ENCODE measurements at places on chromosomes 1 and 21.
A peak's percentile ranks its signal among the peaks of the same experiment; 100 is the strongest.

GRCh38 chr1:243315893-243316292 lies 60.1 kb downstream of the SDCCAG8 start:
- no peak for DNase-seq

GRCh38 chr1:199173356-199173755 lies 534.5 kb downstream of the PTPRC start:
- no peak for DNase-seq

DNA sequence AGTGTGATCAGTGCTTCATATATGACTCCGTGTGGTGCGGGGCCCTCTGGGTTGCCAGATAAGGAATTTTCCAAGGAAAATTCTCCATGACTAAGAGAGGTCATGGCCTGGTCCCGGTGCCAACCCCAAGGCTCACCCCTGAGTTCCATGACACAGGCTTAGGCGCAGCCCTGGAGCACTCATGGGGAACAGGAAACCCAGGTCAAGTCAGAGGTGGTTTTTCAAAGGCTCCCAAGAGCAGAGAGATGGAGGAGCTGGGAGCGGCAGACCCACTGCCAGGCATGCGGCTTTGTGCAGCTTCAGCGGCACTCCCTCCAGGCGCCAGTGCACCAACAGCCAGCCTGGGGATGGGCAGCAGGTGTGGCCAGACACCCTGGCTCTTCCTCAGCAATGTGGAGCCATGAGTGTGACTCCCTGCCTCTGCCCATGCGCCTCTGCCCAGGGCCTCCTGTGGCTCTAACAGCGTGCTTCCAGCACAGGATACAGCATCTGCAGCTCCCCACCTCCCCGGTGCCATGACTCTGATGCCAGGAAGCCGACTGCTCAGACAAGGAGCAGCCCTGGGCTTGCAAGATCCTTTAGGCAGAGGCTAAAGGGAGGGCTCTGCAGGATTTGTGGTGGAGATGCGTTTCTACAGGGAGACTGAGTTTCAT lies 47.3 kb downstream of the GPR161 start:
- DNase-seq = no peak

DNA sequence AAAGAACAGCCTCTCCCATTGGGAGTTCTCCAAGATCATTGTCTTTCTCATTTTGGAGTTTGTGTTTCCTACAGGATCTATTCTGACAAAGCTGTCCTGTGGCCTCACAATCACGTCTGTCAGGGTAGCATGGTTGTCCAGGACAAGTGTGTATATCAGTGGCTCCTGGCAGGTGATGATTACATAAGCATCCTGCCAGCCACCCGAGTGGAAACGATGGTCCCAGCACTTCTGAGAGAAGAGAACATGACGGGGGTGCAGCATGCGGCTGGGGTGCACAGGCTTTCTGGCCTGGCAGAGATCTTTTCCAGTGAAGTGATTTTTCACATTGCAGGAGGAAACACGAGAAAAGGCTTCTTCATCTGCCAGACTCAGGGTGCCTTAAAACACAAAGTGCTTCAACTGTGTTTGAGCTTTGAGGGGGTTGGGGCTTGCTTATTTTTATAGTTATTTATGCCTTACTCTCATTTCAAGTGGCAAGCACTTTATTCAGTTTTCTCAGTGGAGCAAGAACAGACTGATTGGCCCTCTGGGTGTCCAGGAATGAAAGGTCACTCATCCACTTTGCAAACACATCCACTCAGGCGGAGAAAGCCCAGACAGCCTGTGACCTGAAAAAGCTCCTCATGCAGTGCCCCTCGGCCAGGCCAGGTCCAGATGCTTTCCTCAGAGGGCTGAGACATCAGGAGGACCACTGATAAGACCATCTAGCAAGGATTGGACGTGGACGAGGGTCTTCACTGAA lies 186.0 kb downstream of the DUSP10 start:
- DNase-seq = no peak

- DNase-seq = no peak
Observed at GRCh38 chr1:17617787-17618557, 78.5 kb downstream of the ARHGEF10L start.

GRCh38 chr1:243294723-243295121 lies 38.9 kb downstream of the SDCCAG8 start:
- DNase-seq = no peak

- no peak for DNase-seq
Observed at GRCh38 chr1:228695015-228695955, 40.0 kb upstream of the RHOU start.

DNA sequence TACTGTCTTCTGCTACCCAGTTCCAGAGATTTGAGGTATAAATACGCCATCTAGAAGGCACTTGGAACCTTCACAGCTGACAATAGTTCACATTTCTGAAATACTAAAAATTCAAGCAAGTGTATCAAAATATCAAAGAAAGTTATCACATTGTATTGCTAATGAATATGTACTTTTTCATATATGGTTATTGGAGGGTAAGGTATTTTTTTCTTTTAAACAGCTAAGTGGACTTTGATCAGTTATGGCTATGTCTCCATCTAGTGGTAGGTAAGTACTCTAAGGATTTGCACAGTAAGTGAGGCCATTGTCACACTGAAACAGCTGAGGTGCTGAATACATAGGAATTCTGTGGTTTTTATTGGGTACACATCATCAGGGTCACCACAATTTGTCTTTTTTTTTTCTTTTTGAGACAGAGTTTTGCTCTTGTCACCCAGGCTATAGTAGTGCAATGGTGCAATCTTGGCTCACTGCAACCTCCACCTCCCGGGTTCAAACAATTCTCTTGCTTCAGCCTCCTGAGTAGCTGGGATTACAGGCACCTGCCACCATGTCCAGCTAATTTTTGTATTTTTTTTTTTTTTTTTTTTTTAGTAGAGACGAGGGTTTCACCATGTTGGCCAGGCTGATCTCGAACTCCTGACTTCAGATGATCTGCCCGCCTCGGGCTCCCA lies 49.1 kb upstream of the CR2 start:
- no peak for DNase-seq

- no peak for DNase-seq
Observed at GRCh38 chr1:23718482-23718881, 24.8 kb upstream of the ELOA start.

DNA sequence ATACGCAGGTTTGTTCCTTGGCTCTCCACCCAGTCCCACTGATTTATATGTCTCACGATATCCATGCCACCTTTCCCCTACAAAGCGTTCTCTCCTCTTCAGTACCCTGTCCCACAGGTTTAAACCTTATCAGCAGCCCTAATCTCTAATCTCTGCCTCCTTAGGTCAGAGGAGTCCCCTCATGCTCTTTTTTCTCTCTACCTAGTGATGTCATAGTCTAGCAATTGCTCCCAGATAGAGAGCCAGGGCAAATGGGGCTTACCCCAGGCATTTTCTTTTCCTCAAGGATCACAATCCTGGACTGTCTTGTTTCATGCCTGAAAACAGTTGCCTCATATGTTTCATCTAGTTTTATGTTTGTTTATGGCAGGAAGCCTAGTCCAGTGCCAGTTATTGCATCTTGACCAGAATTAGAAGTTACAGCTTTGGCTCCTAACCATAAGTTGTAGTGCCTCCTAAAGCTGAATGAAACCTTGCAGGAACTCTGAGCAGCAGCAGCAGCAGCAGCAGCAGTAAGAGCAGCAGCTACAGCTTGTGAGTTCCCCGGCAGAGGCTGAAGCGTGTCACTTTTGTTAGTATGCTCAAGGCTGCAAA lies 26.7 kb upstream of the TP53BP2 start:
- DNase-seq = no peak

- no peak for DNase-seq
Observed at GRCh38 chr1:42211224-42211623, 46.7 kb upstream of the GUCA2A start.

DNA sequence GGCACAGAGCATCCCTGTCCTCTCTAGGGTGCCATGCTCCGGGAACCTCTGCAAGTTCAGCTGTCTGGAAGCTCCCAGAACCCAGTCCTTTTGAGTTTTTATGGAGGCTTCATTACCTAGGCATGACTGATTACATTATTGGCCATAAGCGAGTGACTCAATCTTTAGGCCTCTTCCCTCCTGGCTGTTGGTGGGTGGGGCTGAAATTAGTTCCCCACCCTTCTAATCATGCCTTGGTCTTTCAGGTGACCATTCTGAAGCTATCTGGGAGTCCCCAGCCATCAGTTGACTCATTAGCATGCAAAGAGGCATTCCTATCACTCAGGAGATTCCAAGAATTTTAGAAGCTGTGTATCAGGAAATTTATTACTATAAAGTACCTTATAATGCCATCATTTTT lies 46.6 kb downstream of the WLS start:
- no peak for DNase-seq

DNA sequence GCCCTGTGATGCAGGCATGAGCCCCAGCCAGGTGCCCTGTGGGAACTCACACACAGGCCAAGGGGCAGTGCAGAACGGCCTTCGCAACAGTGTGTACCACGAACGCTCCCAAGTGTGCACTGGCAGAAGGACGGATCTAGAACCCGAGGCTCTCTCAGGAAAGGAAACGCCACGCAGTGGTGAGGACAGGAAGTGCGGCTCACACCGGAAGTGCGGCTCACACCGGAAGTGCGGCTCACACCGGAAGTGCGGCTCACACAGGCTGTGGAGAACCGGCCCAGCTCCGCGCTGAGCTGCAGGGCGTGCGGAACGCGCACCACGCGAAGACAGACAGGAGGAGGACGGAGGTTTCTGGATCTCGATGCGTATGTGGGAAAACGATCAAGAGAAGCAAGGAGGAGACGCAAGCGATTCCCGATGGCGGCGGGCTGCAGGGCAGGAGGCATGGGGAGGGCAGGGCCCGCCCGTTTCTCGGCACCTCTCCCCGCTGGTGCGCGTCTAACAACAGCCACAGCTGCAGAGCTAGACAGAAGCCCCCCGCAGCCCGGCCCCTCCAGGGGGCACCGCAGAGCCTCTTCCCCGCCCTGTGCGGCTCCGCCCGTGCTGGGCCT lies 35.9 kb upstream of the TMEM52 start:
- DNase-seq = no peak

GRCh38 chr1:39178541-39179431 lies 25.7 kb upstream of the MACF1 start:
- DNase-seq = no peak

GRCh38 chr1:151993734-151994496 lies at the start of gene S100A10:
TSS of gene S100A10 (minus strand) at chr1:151993859. CDS start at chr1:151986230, 7,629 bp downstream.
- peak; percentile 72 for DNase-seq

DNA sequence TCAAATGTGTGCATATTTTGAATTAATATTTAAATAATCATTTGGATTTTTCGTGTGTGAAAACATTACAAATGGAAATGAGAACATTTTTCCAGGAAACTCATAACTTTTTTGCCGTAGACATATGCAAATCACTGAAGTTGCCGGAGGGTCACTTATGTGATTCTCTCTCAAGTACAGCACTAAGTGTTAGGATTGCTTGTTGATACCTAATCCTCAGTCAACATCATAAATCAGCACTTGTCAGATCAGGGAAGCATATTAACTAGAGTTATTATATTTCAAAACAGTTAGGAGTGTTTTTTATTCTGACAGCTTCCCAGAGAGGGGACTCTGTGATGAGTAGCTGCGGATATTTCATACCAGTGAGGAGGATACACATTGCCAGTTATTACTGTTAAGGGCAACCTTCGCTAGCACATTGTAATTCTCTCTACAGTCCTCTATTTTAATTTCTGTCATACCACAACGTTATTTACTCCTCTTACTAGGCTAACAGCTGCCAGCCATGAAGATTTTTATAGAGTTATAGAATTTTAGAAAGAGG lies 41.5 kb downstream of the NCAM2 start:
- no peak for DNase-seq

DNA sequence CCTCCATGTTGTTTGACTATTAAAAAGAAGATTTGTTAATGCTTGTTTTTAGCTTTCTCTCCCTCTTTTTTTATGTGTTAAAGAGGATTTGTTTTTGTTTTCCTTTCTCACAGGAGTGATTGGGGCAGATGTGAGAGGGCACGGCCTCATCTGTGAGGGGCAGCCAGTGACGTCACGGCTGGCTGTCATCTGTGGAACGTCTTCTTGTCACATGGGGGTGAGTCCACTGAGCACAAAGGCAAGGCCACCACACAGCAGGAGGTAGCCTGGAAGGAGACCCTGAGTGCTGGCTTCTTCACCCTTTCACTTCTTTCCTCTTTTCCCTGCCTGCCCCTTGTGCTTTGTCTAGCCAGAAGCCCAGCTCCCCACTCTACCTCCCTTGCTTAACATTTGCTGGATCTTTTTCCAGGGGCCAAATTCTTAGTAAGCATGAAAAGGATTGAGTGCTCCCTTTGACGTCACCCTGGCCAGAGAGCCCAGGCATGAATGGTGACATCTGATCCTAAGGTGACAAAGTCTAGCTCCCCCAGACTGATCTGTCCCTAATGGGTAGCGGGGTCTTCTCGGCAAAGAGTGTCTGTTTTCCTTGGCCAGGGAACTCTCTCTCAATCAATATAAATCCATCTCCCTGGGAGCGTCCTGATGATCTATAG lies 257.2 kb downstream of the FGGY start:
- no peak for DNase-seq

DNA sequence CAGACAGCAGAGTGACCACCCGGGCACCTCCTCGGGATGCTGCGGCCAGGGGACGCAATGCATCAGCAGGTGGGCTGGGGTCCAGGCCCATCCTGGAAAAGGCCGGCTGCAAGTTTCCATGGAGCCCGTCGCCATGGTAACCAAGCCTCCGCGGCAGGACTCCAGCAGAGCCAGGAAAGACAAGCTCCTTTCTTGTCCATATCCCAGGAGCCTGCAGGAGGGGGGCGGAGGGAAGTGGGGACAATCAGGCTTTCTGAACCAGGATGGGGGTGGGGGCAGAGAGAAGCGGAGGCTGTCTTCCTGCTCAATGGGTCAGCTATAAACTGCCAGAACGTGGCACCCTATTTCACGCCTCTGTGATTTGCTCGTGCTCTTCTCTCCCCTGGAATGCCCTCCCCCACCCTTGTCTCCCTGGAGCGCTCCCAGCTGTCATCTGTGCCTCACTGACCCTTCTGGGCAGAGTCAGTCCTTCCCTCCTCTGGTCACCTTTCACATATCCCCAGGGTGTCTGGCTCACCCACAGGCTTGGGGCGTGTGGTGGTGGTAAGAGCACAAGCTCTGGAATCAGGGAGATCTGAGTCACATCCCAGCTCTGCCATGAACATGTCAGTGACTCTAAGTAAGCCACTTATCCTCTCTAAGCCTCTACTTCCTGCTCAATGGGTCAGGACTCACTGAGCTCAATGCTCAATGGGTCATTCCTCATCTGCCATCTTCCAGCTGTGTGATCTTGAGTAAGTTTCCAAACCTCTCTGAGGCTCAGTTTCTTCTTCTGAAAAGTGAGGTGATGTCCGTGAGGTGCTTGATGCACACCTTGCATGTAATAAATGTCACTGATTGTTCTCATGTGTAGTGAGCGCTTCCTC lies 58.9 kb upstream of the LAPTM5 start:
- DNase-seq = no peak

Measured in activated naive CD4-positive, alpha-beta T cell treated with anti-CD3 and anti-CD28 coated beads, Interleukin-2, amount 50 U/mL, for 16 hours (primary cell).